ENCODE measurements at places on chromosomes 2 and 18.

DNA sequence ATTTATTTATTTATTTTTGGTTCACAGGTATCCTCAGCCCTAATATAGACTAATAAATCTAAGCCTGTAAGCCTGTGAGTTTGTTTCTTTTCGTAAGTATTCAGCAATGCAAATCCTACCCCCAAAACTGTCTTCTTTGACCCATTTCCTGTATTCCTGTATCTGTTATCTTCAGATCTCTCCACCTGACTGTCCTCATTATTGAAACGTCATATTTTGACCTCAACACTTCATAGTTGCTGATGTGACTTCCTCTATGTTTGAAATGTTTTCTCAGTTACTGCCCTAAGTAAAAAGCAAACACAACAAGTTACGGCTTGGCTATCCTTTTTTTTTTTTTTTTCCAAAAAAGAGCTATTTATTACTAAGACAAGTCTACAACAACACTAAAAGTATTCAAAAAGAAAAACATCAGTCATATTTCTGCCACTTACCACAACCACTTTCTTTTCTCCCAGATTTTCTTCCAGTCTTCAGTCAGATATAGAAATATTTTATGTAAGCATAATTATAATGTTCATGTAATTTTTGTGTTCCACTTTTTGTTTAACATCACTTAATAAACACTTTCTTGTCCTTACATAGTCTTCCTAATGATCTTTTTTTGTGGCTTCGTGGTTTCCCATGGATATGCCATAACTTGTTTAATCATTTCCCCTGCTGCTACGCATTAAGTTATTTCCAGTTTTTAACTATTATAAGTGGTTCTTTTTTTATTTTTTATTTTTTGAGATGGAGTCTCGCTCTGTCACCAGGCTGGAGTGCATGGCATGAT, 45.0 kb upstream of the EML4 start:
- no peak overlapping the region for H3K4me3 ChIP-seq
- no peak for DNase-seq
- H3K27ac ChIP-seq = no peak overlapping the region
- H3K36me3 ChIP-seq = no peaks in the 10 kb centered on the region
- no peaks in the 10 kb centered on the region for H3K27me3 ChIP-seq

DNA sequence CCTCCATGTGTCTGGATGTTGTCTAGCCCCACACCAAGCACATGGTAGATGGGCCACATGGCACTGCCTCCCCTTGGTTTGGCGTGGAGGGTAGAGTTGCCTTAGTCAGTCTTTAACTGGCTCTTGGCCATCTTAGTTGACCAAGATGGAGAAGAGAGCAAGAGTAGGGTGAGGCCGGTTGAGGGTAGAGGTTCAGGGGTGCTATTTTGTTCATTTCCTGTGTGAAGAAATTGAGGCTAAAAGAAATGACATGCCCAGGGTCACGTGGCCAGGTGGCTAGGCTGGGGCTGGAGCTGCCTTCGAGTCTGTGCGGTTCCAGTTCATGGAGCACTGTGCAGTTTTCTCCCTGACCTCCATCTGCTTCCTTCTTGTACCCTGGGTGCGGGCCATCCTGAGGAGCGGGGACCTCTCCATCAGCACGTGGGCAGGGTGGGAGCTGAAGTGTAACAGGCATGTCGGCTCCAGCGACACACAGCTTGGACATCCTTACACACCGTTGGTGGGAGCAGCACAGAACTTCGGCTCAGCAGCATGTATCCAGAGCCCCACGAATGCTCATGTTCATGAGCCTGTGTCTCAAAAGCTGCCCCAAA, 213.2 kb downstream of the GBX2 start:
- 0 out of 2 replicates have a peak, but pooled peaks cover 3% of the 10 kb centered on the region for H3K36me3 ChIP-seq
- H3K4me3 ChIP-seq = no peak overlapping the region
- no peak overlapping the region for H3K27ac ChIP-seq
- peaks cover 26% of the 10 kb centered on the region for H3K4me1 ChIP-seq
- no peaks in the 10 kb centered on the region for H3K27me3 ChIP-seq
- no peak for DNase-seq

GRCh38 chr2:236051806-236052205, 116.4 kb downstream of the GBX2 start:
- H3K27ac ChIP-seq = no peak overlapping the region
- no peaks in the 10 kb centered on the region for H3K27me3 ChIP-seq
- no peak for DNase-seq
- peaks cover 38% of the 10 kb centered on the region for H3K4me1 ChIP-seq
- H3K36me3 ChIP-seq = no peaks in the 10 kb centered on the region
- no peak overlapping the region for H3K4me3 ChIP-seq

DNA sequence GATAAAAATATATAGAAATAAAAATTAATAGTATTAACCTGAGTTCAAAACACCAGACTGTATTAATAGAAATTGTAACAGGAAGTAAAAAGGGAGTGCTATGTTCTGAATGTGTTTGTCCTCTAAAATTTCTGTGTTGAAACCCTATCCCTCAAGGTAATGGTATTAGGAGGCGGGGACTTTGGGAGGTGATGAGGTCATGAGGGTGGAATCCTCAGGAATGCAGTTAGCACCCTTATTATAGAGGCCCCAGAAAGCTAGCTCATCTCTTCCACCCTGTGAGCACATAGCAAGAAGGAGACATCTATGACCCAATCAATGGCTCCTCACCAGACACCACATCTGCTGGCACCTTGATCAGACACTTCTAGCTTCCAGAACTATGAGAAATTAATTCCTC, 124.5 kb downstream of the CMPK2 start:
- H3K27me3 ChIP-seq = no peaks in the 10 kb centered on the region
- H3K4me1 ChIP-seq = no peaks in the 10 kb centered on the region
- H3K4me3 ChIP-seq = no peak overlapping the region
- H3K27ac ChIP-seq = no peak overlapping the region
- H3K36me3 ChIP-seq = no peaks in the 10 kb centered on the region

DNA sequence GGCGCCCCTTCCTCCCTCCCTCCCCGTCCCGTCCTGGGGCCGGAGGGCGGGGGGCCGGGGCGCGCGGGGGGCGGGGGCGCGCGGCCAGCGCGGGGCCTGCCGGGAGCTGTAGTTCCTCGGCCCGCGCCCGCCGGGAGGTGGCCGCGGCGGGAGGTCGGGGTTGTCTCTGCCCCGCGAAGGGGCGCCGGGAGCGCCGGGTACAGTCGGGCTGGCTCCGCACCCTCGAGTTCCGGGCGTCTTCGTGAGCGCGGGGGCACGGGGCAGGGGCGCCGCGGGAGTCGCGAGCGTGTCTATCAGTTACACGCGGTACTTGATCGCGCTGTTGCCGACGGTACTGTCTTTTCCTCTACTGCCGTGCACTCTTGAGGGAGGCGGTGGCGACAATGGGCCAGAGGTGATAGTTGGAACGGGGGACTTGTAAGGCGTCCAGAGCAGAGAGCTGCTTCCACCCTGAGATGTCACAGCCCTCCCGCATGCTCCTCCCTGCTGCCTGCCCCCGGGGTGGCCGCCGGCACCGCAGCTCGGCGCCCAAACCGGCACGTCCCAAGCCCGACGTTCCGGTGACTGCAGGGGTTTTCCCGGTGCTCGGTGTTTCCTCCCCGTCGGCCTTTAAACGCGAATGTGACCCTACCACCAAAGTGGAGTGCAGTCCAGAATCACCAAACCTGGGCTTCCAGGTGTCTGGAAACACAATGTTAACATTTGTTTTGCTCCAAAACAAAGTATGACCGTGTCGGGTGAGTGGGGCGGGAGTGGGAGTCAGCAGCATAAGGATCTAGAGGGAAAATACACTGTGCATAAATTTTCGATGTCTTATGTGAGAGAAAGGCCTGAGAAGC, at the start of gene PRKD3:
TSS of gene PRKD3 (minus strand) at position 48 of the 839 bp plus-strand sequence. CDS start 8,309 bp downstream, outside the sequence.
- H3K27ac ChIP-seq = peak within 1 kb of the TSS; percentile 64
- peak; percentile 81 for DNase-seq
- peaks cover 27% of the 10 kb centered on the region for H3K4me1 ChIP-seq
- H3K36me3 ChIP-seq = peaks cover 3% of the 10 kb centered on the region
- H3K27me3 ChIP-seq = peaks cover 24% of the 10 kb centered on the region
- H3K4me3 ChIP-seq = peak within 1 kb of the TSS; percentile 91

- no peak for DNase-seq
- H3K4me1 ChIP-seq = no peaks in the 10 kb centered on the region
- H3K27ac ChIP-seq = no peak overlapping the region
- no peak overlapping the region for H3K4me3 ChIP-seq
- H3K27me3 ChIP-seq = no peaks in the 10 kb centered on the region
- no peaks in the 10 kb centered on the region for H3K36me3 ChIP-seq
Measured at GRCh38 chr2:72293620-72294019, 146.0 kb upstream of the CYP26B1 start.

DNA sequence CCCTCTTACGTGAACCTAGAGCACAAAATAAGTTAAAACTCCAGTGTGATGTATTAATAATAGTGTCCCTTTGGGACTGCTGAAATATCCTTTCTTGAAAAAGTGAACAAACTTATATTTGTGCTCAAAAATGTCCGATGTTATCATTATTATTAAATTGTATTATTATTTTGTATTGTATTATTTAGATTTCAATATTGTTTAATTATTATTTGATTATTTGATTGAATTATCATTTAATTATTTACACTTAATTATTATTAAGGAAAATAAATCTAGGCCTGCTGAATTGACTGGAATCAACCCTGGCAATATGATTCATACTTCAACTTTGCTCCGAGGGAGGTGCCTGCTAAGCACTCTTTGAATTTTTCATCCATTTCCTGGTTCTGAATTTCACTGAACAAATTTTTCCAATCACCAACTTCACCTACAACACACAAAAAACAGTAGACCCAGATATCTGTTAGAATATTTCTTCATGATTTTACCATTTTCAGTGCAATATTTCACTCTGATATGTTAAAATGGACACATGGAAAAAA, 10.9 kb upstream of the EIF2AK2 start:
- no peak overlapping the region for H3K27ac ChIP-seq
- H3K36me3 ChIP-seq = peaks cover 8% of the 10 kb centered on the region
- H3K27me3 ChIP-seq = no peaks in the 10 kb centered on the region
- H3K4me1 ChIP-seq = no peaks in the 10 kb centered on the region

GRCh38 chr2:178899656-178900055, 92.4 kb upstream of the TTN start:
- H3K4me1 ChIP-seq = no peaks in the 10 kb centered on the region
- no peak overlapping the region for H3K4me3 ChIP-seq
- no peak for DNase-seq
- no peaks in the 10 kb centered on the region for H3K27me3 ChIP-seq
- H3K36me3 ChIP-seq = no peaks in the 10 kb centered on the region

DNA sequence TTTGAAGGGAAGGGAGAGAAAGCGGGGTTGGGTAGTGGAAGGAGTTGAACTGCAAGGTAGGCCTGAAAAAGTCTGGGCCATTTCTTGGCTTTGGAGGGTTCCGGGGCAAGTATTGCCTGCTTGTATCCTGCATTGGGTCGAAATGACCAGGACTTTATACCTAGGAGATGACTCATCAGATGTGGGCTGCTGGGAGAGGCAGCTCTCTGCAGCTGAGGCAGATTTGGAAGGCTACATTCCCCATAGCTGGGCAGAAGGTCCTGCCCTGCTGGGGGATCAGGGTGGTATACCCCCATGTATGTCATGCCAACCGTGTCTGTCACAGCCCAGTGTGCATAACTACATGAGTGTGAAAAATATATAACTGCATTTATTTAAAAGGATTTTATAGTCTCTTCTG, 171.8 kb upstream of the SPRED2 start:
- peaks cover 3% of the 10 kb centered on the region for H3K4me1 ChIP-seq
- no peak overlapping the region for H3K27ac ChIP-seq
- H3K27me3 ChIP-seq = no peaks in the 10 kb centered on the region
- no peaks in the 10 kb centered on the region for H3K36me3 ChIP-seq
- H3K4me3 ChIP-seq = no peak overlapping the region
- DNase-seq = no peak

DNA sequence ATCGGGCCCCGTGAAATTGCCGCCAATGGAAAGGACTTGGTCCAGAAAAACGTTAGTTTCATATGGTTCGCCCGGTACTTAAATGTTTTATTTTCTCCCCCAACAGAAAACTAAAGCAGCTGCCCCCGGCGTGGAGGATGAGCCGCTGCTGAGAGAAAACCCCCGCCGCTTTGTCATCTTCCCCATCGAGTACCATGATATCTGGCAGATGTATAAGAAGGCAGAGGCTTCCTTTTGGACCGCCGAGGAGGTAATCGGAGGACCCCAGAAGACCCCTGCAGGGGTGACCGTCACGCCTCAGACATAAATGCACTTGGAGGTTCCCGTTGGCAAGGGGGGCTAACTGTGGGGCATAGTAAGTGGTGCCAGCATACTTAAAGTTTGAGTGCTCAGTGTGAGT, 742 bp downstream of the RRM2 start:
- H3K27me3 ChIP-seq = no peaks in the 10 kb centered on the region
- no peak overlapping the region for H3K27ac ChIP-seq
- no peak for DNase-seq
- H3K36me3 ChIP-seq = peaks cover 38% of the 10 kb centered on the region

DNA sequence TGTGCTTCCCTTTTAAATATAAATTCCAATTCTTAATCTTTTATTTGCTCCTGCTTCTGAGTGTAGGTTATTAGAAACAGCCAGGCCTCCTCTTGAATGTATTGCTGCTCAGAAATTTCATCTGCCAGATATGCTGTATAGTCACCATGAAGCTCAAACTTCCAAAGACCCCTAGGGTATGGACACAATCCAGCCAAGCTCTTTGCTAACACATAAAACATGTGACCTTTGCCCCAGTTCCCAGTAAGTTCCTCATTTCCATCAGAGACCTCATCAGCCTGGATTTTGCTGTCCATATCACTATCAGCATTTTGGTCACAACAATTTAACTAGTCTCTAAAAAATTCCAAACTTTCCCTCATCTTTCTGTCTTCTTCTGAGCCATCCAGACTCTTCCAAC, 75.2 kb downstream of the MAP2 start:
- no peak overlapping the region for H3K27ac ChIP-seq
- DNase-seq = no peak
- no peaks in the 10 kb centered on the region for H3K36me3 ChIP-seq
- H3K27me3 ChIP-seq = no peaks in the 10 kb centered on the region
- peaks cover 9% of the 10 kb centered on the region for H3K4me1 ChIP-seq

DNA sequence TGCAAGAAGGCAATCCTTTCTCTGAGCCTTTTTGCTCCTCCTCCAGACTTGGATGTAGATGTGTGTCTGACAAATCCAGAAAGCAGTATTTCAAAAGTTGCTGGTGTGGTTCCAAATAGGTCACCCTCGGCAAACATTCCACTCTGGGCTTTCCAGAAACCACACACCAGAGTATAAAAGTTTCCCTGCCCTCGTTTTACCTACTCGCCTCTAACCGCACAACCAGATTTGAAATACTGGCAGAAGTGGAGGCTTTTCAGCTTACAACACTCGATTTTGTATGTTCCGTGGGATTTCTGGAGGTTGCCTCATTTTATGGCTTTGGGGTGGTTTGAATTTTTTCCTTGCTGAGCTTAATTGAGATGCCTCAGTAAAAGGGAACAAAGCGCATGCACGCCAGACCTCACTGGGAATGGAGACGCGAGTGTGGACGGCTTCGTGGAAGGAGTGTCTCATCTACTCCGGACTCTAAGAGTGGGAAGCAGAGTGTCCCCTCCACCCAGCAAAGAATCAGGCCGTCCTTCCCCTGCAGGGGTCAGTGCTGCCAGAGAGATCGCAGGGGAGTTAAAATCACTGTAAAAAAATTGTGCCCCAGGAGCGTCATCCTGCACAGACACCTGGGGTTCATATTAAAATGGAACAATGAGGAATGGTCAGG, 44.0 kb upstream of the RPL31 start:
- no peaks in the 10 kb centered on the region for H3K27me3 ChIP-seq
- no peak overlapping the region for H3K27ac ChIP-seq

All from GM23338 (cell line).